ENCODE measurements at places on chromosomes 6 and 20.

GRCh38 chr20:31538326-31538725 lies 24.1 kb downstream of the HM13 start:
- DNase-seq, result no peak

DNA sequence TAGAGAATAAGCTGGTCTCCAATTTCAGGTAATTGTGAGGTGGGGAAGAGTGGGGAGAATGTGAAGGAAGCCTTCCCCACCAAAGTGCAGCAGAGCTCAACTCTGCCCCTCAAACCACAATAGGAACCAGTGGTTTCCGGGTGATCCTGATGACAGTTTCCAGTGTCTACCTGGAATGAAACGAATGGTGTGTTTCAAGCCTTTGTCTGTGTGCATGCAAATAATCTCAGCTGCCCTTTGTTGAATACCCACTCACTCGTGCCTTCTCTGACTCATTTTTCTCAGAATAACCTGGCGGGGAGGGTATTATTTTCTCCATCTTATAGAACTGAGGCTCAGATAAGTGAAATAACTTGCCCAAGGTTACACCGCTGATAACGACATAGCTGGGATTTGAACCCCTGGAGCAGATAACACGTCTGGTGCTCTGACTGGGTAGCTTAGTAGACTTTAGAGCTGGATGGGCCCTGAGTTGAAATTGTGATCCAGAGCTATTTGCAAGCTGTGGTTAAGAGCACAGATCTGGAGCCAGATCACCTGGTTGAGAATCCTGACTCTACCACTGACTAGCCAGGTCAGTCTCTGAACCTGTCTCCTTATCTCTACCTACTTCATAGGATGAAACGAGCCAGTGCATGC lies 85.1 kb downstream of the EYA2 start:
- DNase-seq, result no peak

DNA sequence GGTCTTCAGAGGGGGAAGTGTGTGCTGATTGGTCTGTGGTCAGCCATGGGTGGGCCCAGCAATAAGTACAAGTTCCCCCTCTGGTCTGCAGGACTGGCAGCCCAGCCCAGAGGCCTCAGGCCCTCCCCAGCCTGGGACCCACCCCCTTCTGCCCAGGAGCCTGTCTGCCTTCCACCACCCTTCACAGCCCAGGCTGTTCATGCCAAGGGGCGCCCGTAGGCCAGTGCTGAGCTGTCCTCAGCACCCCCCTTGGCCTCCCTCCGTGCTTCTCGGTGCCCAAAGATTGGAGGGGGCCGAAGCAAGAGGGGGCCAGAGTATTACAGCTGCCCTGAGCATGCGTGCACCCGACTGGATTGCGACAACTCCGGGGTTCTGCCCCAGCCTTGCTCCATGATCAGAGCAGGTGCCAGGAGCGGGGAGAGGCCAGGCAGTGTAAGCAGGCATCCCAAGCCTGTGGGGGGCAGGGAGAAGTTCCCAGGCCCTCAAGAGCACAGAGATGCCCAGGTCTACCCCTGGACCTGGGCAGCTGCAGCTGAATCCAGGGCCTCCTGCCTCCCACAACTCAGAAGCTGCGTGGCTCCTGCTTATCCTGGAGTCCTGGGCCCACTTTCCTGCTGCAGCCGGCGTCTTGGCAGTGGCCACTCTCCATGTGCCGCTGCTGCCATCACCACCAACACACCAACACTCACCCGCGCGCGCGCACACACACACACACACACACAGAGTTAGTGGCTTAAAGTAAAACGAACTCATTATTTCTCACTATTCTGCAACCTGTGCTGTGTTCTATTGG lies 33.3 kb downstream of the CST9L start:
- DNase-seq, result no peak

GRCh38 chr6:77487808-77488425 lies 24.6 kb upstream of the HTR1B start:
- no peak for DNase-seq
